ENCODE measurements at places on chromosomes 1 and 21.

DNA sequence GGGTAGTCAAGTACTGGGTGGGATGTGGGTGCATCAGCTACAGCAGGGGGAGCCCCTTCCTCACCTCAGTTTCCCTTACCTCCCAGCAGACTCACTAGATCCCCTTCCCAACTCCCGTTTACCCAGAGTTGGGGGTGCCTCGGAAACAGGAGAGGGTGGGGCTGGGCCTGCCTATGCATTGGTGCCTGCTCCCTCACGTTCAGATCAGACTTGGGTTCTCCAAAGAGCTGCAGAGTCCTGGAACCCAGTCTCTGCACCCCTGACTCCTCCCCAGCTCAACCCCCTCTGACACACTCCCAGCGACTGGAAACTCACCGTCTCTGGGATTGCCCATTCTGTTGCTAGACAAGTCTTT, 6.0 kb downstream of the FOXO6 start:
- no peak for DNase-seq

GRCh38 chr1:199042193-199042592, 403.4 kb downstream of the PTPRC start:
- no peak for DNase-seq

DNA sequence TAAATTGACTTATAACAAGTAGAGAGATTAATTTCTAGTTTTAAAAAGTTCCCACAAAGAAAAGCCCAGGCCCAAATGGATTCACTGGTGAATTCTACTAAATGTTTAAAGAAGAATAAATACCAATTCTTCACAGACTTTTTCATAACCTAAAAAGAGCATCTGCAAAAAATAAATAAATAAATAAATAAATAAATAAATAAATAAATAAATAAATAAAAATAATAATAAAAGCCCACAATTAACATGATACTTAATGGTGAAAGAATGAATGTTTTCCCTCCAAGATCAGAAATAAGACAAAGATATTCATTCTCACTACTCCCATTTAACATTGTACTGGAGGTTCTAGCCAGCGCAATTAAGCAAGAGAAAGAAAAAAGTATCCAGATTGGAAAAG, 97.6 kb upstream of the KAZN start:
- DNase-seq = no peak

GRCh38 chr1:89295187-89295586, 22.5 kb upstream of the GBP5 start:
- DNase-seq = no peak

DNA sequence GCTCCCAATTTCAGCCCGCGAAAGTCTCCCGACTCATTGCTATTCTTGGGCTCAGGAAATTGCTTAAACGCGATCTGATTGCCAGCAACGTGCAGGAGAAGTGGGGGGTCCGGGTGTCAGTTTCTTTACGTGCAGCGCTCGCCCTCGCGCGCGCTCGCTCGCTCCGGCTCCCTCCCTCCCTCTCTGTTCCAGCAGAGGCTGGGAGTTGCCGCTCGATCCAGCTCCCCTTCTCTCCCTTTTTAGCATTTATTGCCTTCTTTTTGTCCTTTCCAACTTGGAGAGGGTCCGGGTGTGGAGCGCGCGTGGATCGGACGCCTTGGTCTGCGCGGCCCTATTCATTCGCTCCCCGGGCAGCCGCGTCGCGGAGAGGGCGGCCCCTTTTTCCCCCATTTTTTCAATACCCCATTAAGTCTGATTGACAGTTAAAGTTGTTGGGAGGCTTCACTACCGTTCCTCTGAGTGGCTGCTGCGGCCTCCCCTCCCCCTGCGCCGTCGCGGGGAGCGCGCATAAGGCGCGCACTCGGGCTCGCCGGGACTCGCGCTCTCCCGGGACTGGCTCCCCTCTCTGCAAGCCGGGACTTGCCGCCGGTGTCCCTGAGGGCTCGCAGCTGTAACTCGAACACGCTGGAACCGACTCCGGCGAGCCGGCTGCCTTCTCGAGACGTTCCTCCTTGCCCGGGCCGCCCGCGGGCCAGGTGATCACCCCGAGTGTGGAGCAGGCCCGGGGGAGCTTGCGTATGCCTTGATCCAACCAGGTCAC, at the start of gene DHRS3:
Gene DHRS3, minus strand, starts transcription at position 310 of the 760 bp plus-strand sequence. CDS start 862 bp downstream, outside the sequence.
- peak; percentile 82 for DNase-seq

DNA sequence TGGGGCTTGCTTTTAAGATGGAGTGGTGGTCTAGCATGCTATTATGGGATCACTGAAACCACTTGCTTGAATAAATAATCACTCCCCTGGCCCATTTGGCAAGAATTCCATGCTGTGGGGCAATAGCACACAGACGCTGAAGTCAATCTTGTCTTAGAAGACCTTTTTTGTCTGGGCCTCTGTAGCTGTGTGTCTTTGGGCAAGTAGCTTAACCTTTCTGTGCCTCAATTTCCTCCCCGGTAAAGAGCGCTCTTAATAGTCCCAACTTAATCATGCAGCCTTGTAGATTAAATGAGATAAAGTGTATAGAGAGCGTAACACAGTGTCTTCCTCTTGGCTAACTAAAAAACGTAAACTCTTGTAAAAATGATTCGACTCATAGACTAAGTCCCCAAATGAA, 125.4 kb upstream of the IGSF21 start:
- DNase-seq = no peak

DNA sequence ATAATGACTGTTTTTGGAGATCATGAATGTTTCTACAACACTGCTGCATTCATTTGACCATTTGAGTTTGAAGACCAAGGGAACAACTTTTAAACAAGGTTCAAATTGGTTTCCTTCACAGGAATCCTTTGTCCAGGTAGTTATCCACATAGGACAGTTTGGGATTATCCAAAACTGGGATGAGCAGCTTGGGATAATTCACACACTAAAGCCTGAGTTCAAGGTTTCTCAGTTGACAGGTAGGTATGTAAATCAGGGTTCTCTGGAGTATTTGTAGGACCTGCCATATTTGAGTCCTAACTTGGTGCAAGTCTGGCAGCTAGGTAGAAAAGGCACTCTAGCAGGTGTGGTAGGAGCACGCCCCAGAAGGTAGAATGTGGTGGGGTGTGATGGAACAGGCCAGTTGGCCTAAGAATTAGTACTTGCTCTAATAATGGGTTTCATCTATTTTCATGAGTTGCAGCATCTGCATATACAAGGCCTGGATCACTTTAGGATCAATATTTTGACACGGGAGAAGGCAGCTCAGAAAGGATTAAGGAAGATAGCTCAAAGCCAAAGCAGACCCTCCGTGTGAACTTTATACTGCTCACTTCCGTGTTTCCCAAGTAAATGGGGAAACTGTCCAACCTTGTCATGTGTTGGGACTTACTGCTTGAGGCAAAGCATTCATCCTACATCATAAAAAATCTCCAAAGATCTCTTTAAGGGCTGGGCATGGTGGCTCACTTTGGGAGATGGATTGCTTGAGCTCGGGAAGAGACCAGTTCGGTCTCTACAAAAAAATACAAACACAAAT, 14.1 kb upstream of the RAB42 start:
- no peak for DNase-seq

DNA sequence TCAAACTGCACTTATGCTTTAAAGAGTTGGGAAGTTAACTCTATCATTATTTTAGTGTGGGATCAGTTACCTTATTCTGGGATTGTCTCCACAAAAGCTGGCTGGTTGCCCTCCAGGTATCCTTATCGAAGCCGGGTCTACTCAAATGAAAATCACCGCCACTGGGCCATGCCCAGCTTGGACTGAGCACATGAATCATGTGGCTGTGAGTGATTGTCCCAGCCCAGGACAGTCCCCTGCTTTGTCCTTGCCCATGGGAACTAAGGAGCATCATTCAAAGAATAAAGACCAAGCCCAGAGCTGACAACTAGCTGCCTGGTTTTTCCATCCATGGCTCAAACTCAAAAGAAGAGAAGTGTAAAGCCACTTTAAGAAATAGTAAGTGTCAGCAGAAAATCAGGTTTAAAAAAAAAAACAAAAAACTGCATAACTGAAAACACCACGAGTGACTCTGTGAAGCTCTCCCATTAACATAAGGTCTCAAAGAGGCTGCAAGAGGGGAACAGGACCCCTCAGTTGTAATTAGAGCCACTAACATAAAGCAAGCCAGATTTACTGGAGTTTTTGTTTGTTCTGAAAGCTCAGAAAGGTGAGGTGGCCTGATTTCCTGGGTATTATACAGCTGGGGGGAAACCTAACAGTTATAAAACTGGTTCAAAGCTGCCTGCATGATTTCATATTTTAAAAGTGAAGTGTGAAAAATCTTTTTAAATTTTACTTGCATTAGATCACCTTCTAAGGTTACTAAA, 91.5 kb downstream of the KIF14 start:
- no peak for DNase-seq

DNA sequence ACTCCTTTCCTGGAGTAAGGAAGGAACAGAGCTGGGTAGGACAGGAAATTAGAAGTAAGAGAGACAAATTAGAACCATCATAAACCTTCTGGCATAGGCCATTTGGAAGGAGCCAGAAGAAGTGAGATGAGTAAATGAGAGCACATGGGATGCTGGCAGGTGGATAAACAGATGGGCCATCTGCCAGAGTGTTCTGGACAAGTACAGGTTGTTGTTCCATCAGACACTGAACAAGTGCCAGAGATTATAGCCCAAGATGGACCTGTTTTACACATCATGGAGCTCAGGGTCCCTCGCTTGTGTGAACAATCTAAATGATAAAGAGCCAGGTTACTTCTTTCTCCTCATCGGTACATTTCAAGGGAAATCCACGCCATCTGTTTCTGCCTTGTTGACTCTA, 200.3 kb downstream of the HHIPL2 start:
- no peak for DNase-seq

- no peak for DNase-seq
Observed at GRCh38 chr1:24673341-24673740, 30.2 kb downstream of the SRRM1 start.

DNA sequence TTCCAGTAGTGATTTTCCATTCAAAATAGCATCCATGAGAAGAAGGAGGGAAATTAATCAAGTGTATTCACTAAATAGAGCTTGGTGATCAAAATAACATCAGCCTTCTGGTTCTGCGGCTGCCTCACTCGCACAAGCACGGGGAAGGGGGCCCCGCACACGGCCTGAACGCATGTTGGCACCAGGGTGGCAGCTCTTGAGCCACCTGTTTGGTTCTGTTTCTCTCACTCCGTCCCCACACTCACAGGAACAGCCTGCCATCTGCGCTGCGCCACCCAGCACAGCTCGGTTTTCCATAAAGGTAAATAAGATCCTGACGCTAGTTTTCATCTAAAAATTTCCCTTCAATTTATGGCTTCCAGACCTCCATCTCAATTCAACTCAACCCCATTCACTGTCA, 49.4 kb downstream of the TIAM1 start:
- no peak for DNase-seq

DNA sequence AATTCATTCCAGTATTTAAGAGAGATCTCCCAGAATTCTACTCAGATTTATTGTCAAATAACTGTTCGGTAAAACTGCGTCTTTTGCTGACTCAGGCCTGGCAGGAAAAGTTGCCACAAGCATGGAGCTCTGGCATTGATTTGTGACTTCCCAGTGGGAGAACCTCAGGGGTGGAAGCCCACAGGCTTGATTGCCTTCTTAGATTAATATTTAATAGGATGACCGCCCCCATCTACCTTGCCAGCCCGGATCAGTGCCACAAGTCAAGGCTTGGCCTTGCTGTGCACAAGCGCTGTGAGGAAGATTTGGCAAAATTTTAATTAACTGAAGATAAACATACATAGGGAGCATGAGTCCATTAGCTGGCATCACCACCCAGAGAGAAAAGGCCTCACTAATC, 93.5 kb downstream of the LRIG2 start:
- no peak for DNase-seq

GRCh38 chr1:207933205-207933800, 22.4 kb upstream of the CD34 start:
- no peak for DNase-seq

DNA sequence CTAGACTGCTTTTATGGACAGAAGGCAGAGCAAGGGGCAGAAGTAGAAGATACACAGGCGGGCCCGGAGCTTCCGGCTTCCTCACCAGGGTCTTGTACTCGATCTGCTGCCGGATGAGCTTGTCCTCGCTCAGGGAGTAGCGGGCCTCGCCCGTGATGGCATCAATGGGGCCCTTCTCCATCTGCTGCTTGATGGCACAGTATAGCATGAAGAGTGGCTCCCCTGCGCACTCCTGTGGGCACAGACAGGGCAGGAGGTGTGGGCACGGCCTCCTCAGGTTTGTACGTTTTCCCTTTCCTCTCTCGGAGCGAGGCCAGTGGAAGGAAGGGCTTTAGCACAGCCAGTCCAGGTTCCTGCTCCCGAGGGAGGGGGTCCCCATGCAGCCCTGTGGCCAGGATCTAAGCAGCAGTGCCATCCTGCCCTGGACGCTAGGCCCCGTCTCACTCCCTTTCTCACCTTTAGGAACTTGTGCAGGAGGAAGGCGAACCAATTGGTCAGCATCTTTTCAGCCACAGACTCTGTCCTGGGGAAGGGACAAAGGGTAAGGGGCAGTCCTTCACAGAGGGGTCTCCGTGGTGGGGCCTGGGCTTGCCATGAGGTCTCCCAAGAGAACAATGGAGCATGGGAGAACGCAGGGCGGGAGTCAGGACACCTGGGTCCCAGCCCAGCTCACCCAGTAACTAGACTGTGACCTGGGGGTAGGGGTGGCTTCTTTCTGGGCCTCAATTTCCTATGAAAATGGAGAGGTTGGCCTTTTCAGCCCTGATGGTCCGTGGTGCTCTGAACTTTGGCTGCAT, 128.8 kb upstream of the CD34 start:
- DNase-seq = no peak

- DNase-seq = no peak
Observed at GRCh38 chr1:173865468-173866164, 2.2 kb downstream of the GAS5 start.

- no peak for DNase-seq
Observed at GRCh38 chr1:201598396-201598795, 59.5 kb downstream of the NAV1 start.

DNA sequence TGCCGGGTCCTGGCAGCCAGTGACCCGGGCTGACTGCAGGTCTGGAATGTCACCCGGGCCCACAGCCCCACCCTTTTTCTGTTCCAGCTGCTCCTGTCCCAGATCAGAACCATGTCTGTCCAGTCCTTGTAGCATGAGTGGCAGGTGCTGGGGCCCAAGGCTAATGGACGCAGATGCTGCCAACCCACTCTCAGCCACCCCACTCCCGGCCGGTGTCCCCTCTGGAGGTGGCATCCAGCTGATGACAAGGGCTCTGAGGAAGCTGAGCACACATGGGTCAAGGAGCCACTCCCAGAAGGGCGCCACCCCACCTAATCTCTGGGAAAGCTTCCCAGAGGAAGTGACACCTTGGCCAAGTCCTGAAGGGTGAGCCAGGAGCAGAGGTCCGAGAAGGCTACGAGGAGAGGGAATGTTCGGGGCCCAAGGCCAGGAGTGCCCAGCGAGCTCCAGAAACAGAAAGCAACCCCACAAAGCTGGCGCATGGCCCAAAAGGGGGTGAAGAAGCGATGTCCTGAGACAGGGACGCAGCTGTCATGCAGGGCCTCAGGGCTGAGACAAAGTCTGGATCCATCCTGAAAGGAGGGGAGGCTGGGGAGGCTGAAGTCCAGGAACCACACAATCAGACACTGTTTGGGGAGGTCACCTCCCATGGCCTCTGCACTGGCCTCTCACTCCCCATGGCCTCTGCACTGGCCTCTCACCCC, 39.5 kb downstream of the ACOT7 start:
- DNase-seq = no peak

Measured in urothelium cell line (cell line).